Transverse colon (tissue), 4 donors: ENCODE measurements at places on chromosomes 1 and 21. TPM values are rescaled to one million over a fixed set of nuclear protein-coding genes. Genes with fewer than 3 reads are reported as not detected.
A peak's percentile ranks its signal among the peaks of the same experiment; 100 is the strongest.

DNA sequence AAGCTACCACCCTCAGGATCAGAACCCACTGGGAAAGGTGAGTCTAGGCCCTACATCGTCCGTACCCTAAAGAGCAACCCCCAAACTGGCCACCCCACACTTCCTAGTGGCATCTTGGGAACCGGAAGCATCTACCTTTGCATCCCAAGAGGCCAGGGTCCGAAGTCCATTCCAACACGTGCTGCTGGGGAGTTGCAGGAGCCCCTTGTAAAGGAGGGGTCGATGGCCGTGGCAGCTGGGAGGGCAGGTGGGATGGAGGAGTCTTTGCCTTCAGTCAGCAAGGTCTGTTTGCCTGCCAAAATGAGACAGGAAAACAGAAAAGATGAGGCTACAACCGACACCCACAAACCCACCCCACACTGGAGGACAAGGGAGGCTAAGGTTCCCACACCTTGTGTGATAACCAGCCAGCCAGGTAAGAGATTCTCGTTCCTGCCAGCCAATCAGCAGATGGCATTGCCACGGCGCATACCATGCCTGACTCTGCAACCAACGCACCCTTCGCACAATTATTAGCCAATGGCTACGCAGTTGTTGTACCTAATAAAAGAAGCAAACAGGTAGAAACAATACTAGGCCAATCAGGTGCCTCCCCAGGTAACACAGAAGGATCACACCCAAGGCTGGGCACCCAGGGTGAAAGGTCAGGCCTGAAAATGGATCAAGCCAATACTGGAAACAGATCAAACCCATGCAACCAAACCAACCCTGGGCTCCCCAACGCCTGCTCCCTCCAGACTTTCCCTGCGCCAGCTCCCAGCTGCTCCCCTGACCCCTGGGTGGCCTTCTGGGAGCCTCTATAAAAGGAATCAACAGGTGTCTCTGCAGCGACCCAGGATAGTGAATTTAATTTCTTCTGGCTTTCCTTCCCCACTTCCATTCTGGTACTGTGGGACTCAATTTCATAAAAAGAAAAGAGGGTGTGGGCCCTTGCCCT lies 35.6 kb downstream of the CASZ1 start:
- no peak overlapping the region for H3K4me3 ChIP-seq
- no peaks in the 10 kb centered on the region for H3K27me3 ChIP-seq
- no peaks in the 10 kb centered on the region for H3K36me3 ChIP-seq
- no peak for DNase-seq
- H3K27ac ChIP-seq = peak overlapping the region; percentile 86

GRCh38 chr1:169708647-169709046 lies 2.8 kb downstream of the SELL start:
- no peak for DNase-seq
- no peaks in the 10 kb centered on the region for H3K27me3 ChIP-seq
- H3K27ac ChIP-seq = no peak overlapping the region

GRCh38 chr1:3612123-3612522 lies 815 bp upstream of the MEGF6 start:
- no peak for DNase-seq
- no peak overlapping the region for H3K27ac ChIP-seq
- H3K4me1 ChIP-seq = peaks cover 19% of the 10 kb centered on the region
- H3K27me3 ChIP-seq = peaks cover 51% of the 10 kb centered on the region
- no peak overlapping the region for H3K4me3 ChIP-seq

DNA sequence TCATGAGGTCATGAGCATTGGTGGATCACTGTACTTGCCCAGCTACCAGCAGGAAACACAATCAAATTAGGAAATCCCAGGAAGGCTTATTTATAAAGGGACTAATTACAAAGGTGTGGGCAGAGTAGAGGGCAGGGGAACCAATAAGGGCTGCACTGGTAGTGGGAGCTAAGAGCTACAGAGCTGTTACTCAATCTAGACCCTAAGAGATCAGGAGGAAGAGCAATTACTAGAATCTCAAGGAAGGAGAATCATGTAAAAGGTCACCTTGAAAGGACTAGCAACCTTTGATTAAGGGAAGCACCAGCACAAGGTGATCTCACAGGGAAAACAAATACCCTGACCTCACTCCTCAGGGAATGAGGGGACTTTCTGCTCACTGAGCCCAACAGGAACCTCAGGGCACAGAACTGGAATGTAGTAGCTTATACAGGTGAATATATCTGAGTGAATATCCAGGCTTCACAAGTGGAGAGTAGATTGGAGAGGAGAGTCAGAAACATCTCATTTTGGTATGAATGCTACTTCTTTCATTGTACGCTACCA lies 66.8 kb downstream of the SAMSN1 start:
- H3K27me3 ChIP-seq = no peaks in the 10 kb centered on the region
- DNase-seq = no peak
- H3K4me3 ChIP-seq = no peak overlapping the region
- no peak overlapping the region for H3K27ac ChIP-seq

DNA sequence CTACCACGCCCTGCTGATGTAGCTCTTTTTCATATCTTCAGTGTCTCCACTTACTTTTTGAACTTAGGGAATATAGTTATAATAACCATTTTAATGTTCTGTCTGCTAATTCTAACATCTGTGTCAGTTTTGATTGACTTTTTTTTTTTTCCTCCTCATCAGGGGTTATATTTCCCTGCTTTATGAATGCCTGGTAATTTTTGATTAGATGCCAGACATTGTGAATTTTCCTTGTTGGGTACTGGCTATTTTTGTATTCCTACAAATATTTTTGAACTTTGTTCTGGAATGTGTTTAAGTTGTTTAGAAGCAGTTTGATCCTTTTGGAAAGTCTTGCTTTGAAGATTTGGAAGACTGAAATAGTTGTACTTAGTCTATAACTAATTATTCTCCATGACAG lies 82.1 kb downstream of the ROR1 start:
- no peak for DNase-seq
- H3K27ac ChIP-seq = no peak overlapping the region
- H3K27me3 ChIP-seq = no peaks in the 10 kb centered on the region
- no peak overlapping the region for H3K4me3 ChIP-seq
- H3K4me1 ChIP-seq = no peaks in the 10 kb centered on the region

GRCh38 chr1:115437196-115437595 lies 99.1 kb upstream of the NGF start:
- no peaks in the 10 kb centered on the region for H3K27me3 ChIP-seq
- no peaks in the 10 kb centered on the region for H3K36me3 ChIP-seq
- no peak overlapping the region for H3K4me3 ChIP-seq
- no peak for DNase-seq

GRCh38 chr1:99084562-99084961 lies 79.9 kb upstream of the PLPPR5 start:
- H3K4me1 ChIP-seq = no peaks in the 10 kb centered on the region
- no peak for DNase-seq
- H3K4me3 ChIP-seq = no peak overlapping the region

ARHGAP29 gene
- 4.1 TPM for total RNA-seq

RAB13 gene
- 4.0 TPM for total RNA-seq

USF1 gene
- 78.2 TPM for total RNA-seq

EDARADD gene
- not detected for total RNA-seq
